GM12864 (cell line): ENCODE measurements at places on chromosomes 2 and 18.

- DNase-seq, result no peak
Observed at GRCh38 chr18:22504251-22505030, 86.7 kb upstream of the CTAGE1 start.

- no peak for DNase-seq
Observed at GRCh38 chr2:126616606-126617069, 39.3 kb upstream of the GYPC start.

DNA sequence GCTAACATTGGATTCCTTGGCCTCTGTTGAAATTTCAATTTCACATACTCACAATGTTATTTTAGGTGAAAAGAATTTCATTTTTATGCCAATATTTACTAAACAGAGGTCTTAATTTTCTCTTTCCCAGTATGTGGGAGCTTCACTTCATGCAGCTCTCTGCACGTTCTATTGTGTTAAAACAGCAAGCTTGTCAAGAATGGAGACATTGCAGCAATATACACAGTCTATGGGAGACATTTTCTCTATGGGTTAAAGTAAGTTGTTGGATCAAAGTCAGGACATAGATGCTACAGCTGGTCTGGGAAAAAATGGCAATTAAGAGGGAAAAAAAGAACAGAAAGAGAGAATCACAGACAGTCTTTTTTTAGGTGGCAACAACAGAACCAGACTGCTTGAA, 70.4 kb upstream of the ARHGAP15 start:
- no peak for DNase-seq

- no peak for DNase-seq
Observed at GRCh38 chr2:7499018-7499417, 581.8 kb downstream of the RNF144A start.

- no peak for DNase-seq
Observed at GRCh38 chr2:238882082-238882755, 34.3 kb downstream of the TWIST2 start.
